ENCODE measurements at places on chromosomes 4 and X.
A peak's percentile ranks its signal among the peaks of the same experiment; 100 is the strongest.

GRCh38 chrX:115606861-115607260, 45.9 kb downstream of the PLS3 start:
- no peak for DNase-seq

- no peak for DNase-seq
Observed at GRCh38 chrX:118530219-118530911, 34.8 kb downstream of the DOCK11 start.

DNA sequence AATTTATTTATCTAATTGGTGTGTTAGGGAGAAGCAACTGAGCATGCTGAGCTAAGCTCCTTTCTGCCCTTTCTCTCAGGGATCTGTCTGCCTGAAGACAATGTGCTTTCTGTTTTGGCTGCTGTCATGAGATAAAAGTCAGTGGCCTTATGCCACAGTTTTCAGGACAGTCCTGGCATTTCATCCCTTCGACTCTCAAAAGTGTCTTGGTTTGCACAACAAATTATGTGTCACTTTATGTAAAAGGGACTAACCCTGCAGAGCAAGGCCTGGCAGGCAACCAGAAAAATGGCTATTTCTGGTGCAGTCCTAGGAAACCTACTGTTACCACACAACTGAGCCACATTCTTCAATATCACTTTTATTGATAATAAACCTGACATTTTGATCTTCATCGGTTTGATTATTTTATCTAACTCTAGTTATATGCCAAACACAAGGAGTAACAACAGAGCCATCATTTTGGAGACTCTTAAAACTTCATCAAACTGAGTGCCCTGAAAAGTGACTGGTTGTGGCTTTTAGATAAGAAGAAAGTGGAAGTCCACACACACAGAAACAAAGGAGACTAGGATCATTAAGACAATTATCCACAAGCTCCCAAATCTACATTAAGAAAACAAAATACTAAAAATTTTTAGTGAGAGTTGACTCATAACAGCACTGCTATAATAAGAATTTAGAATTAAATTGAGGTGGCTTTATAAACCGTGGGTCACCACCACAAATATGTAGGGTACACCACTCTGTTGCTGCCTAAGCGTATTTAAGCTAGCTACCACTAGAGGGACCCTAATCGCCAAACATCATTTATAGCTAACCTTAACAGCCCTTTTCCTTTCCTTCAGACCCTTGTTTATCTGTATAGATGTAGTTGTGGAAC, 95.9 kb upstream of the PTPN13 start:
- DNase-seq = peak; percentile 16

- DNase-seq = no peak
Observed at GRCh38 chrX:9316096-9316495, 148.8 kb upstream of the TBL1X start.

DNA sequence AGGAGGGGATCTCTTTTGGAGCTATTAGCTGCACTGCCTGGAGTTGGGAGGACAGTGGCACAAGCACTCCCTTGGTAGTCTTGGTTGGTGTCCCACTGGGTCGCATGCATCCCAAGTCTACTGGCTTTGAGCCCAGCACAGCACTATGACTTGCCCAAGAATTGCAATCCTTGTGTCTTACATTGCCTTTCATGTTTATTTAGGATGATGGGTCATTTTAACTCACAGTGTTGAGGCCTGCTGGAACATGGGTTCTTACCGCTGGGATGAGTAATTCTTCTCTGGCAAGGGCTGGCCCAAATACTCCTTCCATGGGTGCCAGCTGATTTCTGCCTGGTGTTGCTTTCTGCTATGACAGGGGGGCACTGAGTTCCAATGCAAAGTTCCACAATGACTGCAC, 185.5 kb downstream of the TEX13C start:
- DNase-seq = no peak

- no peak for DNase-seq
Observed at GRCh38 chr4:151652841-151653547, 107.8 kb downstream of the GATB start.

- DNase-seq = peak; percentile 0
Observed at GRCh38 chrX:114959729-114960128, 57.7 kb downstream of the IL13RA2 start.

- no peak for DNase-seq
Observed at GRCh38 chr4:149574971-149575370, 240.7 kb downstream of the IQCM start.

- DNase-seq = no peak
Observed at GRCh38 chr4:103402198-103402597, 204.1 kb upstream of the CENPE start.

DNA sequence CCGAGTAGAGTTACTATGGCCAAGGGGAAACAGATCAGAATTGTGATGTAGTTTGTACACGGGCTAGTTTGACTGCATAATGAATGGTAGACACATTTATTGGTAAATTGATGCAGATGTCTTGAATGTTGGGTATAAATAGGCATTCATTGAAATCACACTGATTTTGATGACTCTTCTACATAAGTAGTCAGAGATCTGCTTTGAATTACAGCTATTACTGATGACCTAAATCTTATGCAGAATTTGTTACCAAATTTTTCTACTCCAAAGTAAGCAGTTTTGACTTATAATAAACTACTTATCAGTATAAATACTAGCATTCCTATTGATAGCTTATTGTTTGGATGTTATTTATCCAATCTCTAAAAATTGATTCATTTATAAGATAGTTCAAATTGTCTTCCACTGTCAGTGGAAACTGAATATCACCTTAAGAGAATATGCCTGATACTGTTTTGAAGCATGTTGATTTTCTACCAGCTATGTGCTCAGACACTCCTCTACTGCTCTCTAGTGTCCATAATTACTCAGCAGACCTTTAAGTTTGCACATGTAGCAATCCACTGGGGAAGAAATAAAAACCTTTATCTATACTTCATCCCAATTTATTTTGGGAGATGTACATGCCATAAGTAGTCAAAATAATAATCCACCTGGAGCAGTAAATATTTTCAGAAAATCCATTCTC, 120.3 kb downstream of the RASL11B start:
- peak; percentile 64 for DNase-seq

GRCh38 chr4:121737846-121738554, 27.0 kb downstream of the SMIM43 start:
- DNase-seq = no peak

- no peak for DNase-seq
Observed at GRCh38 chr4:108080747-108081146, 88.0 kb downstream of the LEF1 start.
